Nephron progenitor cell (in vitro differentiated cells): ENCODE measurements at places on chromosomes 12 and 14.

DNA sequence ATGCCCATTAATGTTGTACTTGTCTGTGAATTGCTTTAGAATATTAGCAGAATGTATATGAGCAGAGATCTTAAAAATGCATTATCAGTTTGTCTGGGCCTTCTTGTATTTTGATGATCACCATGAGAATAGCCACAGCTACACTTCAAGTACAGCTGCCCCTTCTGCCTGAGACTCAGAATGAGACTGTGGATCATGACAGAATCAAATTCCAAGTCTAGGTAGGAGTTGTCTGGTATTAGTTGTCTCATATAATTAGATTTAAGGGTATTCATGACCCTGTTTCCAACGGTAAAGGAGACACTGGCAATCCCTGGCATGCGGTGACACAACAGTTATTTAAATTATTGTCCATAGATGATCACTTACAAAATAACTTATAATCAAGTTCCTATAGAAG lies 18.3 kb upstream of the SMIM10L1 start:
- H3K27ac ChIP-seq = no peak overlapping the region
- no peak overlapping the region for H3K4me3 ChIP-seq
- H3K36me3 ChIP-seq = peaks cover 77% of the 10 kb centered on the region

- H3K4me1 ChIP-seq = peaks cover 25% of the 10 kb centered on the region
- H3K4me3 ChIP-seq = no peak overlapping the region
- DNase-seq = no peak
- peak overlapping the region; percentile 75 for H3K27ac ChIP-seq
- H3K27me3 ChIP-seq = peaks cover 17% of the 10 kb centered on the region
These were observed 23.6 kb upstream of the GPHB5 start for GRCh38 chr14:63342371-63342770.

DNA sequence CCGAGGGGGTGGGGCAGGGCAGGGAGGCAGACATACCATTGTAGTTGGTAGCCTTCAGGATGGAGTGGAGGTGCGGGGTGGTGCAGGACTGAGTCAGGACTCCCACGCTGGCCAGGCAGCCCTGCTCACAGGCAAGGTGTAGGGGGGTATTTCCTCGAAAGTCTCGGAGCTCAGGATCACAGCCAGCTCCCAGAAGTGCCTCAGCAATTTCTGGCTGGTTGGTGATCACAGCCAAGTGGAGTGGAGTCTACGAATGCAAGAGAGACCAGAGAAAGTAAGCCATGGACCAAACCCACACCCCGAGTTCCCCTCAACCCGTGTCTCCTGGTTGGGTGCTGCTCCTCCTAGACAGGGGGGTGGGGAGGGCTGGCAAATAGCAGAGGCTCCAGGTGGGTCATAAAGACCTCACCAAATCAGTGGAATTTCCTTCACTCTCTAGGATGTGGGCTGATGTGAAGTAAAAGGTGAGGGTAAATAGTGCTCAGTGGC lies 1.4 kb downstream of the NFKBIA start:
- H3K4me3 ChIP-seq = peak overlapping the region; percentile 83
- peaks cover 3% of the 10 kb centered on the region for H3K27me3 ChIP-seq
- peaks cover 42% of the 10 kb centered on the region for H3K36me3 ChIP-seq
- DNase-seq = no peak
- H3K4me1 ChIP-seq = peaks cover 62% of the 10 kb centered on the region

- no peak for DNase-seq
- peaks cover 47% of the 10 kb centered on the region for H3K4me1 ChIP-seq
- H3K27ac ChIP-seq = peak overlapping the region; percentile 41
- H3K4me3 ChIP-seq = no peak overlapping the region
- no peaks in the 10 kb centered on the region for H3K36me3 ChIP-seq
- no peaks in the 10 kb centered on the region for H3K27me3 ChIP-seq
These were observed 111.1 kb downstream of the DIP2B start for GRCh38 chr12:50615907-50616296.

DNA sequence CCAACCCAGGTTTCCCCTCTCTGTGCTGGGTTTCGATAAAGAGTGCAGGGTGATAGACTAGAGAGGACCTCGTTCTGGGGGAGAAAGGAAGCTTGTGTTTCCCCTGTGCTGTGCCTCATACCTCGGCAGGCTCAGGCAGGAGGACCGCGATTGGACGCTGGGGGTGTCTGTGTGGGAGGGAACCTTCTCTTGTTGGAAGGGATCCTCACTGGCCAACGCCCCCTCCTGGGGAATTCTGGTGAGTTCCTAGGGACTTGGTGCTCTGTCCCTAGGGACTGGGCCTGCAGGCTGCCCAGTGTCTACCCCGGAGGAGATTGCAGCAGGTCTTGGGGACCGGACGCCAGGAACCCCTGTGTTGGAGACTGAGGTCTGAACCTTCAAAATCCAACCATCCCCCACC lies 157.4 kb upstream of the PRMT8 start:
- no peak overlapping the region for H3K4me3 ChIP-seq
- peak; percentile 62 for DNase-seq
- H3K27me3 ChIP-seq = no peaks in the 10 kb centered on the region
- H3K36me3 ChIP-seq = no peaks in the 10 kb centered on the region

- H3K27me3 ChIP-seq = peaks cover 5% of the 10 kb centered on the region
- H3K36me3 ChIP-seq = no peaks in the 10 kb centered on the region
- H3K27ac ChIP-seq = peak overlapping the region; percentile 39
These were observed 90.7 kb downstream of the SINHCAF start for GRCh38 chr12:31234955-31235867.

DNA sequence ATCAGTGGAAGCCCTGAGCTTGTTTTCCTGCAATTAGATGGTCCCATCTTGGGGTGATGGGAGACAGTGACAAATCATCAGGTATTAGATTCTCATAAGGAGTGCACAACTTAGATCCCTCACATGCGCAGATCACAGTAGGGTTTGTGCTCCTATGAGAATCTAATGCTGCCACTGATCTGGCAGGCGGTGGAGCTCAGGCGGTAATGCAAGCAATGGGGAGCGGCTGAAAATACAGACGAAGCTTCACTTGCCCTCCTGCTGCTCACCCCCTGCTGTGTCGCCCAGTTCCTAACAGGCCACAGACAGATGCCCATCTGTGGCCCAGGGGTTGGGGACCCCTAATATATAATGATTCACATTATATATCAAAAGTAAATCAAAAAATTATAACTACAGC lies 258.8 kb upstream of the USP15 start:
- H3K4me3 ChIP-seq = no peak overlapping the region
- H3K27ac ChIP-seq = no peak overlapping the region
- no peaks in the 10 kb centered on the region for H3K27me3 ChIP-seq
- H3K36me3 ChIP-seq = no peaks in the 10 kb centered on the region
- no peak for DNase-seq

DNA sequence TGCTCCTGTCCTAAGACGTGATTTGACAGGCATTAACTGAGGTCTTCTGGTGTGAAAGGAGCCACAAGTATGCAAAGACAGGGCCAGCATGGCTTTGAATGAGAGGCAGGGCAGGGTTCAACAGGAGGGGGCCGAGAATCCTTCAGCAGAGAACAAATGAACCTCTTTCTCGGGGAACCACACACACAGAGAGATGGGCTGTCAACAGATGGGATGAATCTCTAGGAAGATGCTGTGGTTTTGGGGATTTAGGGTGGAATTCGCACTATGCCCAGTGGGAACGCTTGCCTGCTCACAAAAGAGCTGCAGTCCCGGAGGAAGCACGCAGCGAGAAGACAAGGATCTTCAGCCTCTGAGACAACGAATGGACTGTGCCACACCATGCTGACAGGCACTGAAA lies 513.4 kb downstream of the GLT1D1 start:
- H3K27me3 ChIP-seq = peaks cover 15% of the 10 kb centered on the region
- H3K36me3 ChIP-seq = no peaks in the 10 kb centered on the region
- H3K4me3 ChIP-seq = no peak overlapping the region
- H3K27ac ChIP-seq = no peak overlapping the region
- no peak for DNase-seq
- no peaks in the 10 kb centered on the region for H3K4me1 ChIP-seq

DNA sequence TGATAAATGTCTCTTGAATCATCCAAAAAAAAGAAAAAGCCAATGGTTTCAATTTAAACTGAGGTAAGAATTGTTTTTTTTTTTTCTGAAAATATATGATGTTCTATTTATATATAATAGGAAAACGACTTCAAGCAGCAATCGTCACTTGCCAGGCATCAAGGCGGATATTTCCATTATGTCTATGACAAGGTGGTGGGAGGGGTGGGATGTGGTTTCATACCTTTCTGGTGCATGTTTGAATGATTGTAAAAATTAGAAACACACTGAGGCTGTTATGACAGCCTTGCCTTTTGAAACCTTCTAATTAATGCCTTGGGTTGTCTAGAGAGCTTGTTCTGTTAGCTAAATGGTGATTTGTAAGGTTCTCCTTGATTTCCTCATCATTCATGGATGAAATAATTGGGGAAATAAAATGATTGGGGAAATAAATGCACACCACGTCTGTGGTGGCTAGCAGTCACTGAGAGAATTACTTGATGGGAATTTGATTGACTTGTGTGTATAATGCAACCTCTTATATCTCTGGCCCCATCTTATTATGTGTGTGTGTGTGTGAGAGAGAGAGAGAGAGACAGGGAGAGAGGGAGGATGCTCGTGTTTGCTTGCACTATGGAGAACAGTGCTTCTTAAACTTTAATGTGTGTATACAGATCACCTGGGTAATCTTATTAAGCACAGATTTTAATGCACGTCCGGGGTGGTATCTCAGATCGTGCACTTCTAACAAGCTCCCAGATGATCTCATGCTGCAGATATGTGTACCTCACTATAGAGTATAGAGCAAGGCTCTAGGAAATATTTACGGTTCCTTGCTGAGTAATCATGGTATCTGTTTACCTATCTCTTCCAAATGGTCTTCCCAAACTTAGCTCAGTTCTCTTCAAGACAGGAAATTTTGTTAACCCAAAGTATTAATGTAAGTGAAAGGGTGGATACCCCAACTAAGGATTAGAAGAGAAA lies 502.6 kb downstream of the DIO2 start:
- H3K27ac ChIP-seq = no peak overlapping the region
- H3K36me3 ChIP-seq = no peaks in the 10 kb centered on the region
- H3K27me3 ChIP-seq = peaks cover 4% of the 10 kb centered on the region
- H3K4me3 ChIP-seq = no peak overlapping the region
- no peak for DNase-seq
